ENCODE measurements at places on chromosomes 2 and 18.

GRCh38 chr2:107337209-107337898 lies 451.4 kb upstream of the ST6GAL2 start:
- DNase-seq: no peak

- DNase-seq: no peak
Measured at GRCh38 chr18:63206433-63207142, 113.0 kb downstream of the BCL2 start.

DNA sequence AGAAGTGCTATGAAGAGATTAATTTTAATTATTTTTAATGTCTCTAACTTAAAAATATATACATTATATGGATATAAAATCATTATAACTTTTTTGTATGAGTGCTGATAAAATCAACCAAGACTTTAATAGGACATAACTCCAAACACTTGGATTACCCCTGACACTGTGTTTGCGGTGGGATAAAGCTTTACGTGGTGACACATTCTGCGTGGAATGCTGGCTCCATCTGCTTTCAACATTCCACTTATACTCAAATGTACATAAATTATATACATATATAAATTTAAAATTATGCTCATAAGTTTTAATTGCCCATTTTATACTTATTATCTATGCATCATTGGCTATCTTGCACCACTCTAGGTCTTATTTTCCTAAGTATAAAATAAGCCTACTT lies 30.5 kb downstream of the LINC00305 start:
- no peak for DNase-seq

DNA sequence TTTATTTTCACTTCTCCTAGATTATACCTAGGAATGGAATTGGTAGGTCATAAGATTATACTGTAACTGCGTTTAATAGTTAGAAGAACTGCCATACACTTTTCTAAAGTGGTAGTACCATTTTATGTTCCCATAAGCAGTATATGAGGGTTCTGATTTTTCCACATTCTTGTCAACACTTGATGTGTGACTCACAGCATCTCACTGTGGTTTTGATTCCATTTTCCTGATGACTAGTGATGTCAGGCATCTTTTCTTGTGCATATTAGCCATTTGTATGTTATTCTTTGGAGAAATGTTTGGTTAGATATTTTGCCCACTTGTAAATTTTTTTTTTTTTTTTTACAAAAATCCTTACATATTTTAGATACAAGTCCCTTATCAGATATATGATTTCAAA lies 2.3 kb downstream of the DCAF17 start:
- DNase-seq: no peak

DNA sequence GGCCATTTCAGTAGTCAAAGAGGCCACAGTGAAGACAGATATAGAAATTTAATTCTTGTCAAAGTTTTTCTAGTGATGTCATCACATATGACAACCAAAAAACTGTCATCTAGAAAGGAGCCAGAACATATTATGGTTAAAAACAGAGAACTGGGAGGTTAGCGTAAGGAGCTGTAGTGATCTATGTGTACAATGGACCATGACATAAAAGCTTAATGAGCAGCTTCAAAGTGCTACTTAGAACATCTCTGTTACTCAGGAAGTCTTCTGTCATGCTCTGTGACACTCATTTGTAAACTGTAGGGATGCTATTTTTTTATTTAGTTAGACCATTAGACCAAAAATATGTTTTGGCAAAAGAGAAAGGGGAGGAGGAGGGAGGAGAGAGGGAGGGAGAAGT lies 57.3 kb downstream of the CMPK2 start:
- DNase-seq: no peak

DNA sequence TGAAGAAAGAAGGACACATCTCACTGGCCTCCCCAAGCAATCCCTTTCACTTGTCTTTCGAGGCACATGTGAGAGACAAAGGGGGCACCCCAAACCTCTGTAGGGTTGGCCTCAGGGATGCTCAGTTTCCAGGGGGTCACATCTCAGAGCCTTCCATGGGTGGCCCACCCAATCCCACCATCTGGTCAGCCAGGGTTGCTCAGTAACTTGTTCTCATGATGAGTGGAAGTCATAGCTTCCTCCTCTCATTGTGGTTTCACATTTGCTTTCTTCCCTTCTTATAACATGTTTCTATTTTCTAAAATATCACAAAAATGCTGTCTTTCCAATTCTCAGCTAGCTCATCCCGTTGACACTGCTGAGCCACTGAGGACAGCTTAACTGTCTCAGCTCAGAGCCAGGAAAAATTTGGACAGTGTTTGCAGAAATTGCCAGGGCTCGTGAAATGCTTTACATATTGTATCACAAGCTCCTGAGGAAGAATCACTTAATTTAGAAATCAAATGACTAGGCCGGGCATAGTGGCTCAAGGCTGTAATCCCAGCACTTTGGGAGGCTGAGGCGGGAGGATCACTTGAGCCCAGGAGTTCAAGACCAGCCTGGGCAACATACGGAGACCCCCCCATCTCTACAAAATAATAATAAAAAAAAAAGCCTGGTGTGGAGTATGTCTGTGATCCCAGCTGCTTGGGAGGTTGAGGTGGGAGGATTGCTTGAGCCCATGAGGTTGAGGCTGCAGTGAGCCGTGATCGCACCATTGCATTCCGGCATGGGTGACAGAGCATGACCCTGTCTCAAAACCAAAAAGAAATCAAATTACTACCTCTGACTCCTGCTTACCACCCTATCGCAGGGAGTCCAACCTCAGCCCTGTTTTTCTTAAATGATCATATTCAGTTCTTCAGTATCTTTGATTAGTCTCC lies 129.3 kb downstream of the PRKCE start:
- DNase-seq: no peak

DNA sequence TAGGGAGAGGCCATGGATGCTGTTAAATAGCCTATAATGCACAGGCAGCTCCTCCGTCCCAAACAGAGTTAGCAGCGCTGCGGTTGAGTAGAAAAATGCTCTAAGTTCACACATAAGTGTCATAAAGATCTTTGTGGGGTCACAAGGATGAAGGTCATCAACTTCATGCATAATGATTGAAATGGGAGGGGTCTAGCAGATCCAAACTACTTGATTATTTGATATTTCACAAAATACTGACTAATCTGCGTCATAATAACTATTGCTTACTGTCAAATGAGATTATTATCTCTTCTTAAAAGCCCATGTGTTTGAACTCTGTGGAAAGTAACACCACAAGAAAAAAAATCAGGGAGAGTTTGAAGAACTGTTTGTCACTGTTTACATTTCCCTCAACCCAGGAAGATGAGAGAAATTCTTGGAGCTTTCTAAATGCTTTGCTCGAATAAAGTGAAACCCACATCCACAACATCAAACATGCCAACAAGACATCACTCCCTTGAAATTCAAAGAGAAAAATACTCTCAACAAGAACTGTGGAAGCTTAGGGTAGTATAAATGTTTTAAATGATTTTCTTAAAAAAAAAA lies 50.5 kb upstream of the CREB1 start:
- no peak for DNase-seq

GRCh38 chr18:5600378-5601071 lies 56.7 kb upstream of the EPB41L3 start:
- no peak for DNase-seq

GRCh38 chr2:278927-279320 lies 9.0 kb downstream of the ALKAL2 start:
- DNase-seq: no peak

DNA sequence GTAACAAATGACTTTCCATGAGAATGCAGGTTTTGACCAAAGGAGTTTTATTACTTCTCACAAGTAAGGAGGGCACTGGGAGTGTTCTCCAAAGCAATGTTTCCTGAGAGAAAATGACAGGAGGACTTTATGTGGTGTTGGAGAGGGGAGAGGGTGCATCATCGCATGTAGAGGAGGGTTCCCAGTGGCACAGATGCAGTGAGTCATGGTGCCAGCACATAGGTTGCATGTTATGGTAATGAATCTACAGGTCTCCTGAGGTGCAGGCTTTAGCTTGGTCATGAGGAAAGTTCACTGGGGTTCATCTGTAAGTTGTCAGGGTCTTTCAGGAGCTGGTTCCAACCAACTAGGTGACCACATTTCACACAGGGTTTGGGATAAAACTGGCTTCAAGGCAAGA lies 30.4 kb downstream of the NAT8 start:
- DNase-seq: no peak

GRCh38 chr2:60998628-60999545 lies 18.6 kb upstream of the PEX13 start:
- no peak for DNase-seq

DNA sequence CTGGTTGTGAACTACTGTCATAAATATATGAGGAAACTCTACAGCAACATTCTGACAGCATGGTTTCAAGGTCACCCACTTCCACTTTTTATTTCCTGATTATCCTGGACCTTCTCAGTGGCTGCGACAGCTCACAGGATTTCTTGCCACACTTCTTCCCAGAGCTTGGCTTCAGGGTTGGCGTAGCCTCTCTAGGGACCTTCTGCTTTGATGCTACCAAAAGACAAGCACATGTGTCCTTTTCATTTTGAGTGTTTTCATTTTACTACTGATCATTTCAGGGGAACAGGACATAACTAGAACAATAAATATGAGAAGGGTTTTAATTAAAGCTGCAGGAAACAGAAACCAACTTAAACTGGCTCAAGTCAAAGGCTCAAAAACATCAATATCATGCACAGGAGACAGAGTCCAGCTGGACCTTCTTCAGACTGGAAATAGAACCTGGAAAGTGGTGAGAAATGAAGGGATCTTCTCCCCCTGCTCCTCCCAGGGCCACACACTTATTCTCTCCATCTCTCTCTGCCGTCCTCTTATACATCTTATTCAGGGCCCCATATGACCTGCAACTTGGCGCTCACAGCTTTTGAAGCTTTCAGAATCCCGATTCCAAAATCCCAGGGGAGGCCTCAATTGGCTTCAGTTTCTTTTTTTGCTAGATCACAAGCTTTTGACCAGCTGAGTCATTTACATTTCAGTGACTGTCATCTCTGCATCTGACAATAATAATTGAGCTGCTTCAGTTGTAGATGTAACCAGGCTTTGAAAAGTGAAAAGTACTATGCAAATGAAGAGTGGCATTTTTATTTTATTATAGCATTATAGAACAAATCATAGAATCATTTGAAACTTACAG lies 9.7 kb downstream of the VIT start:
- DNase-seq: no peak

All from GM06990 (cell line).